ENCODE measurements at places on chromosomes 1 and 21.

GRCh38 chr21:42425591-42425990 lies 21.9 kb downstream of the UBASH3A start:
- no peak for DNase-seq

GRCh38 chr21:32587651-32588050 lies 2.3 kb upstream of the TCP10L start:
- DNase-seq = no peak

DNA sequence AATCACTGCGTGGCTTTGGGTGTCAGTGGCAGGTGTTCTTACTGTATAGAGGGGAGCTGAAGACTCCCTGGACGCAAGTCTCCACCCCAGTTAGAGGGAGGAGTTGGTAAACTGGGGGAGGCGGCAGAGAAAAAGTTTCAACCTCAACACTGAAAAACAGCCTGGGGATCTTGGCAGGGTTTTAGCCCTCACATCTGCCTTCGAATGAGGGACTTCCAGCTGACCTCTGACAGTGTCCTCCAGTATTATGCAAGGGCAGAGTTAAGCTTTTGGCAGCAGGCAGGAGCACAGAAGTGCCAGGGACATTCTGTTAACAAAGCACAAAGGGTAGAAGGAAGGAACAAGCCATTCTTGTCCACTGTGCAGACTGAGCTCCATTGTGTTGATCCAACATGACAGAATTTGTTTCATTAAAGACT lies 41.2 kb upstream of the RAB4A start:
- no peak for DNase-seq

GRCh38 chr1:76928522-76928921 lies 61.2 kb downstream of the ST6GALNAC5 start:
- no peak for DNase-seq

DNA sequence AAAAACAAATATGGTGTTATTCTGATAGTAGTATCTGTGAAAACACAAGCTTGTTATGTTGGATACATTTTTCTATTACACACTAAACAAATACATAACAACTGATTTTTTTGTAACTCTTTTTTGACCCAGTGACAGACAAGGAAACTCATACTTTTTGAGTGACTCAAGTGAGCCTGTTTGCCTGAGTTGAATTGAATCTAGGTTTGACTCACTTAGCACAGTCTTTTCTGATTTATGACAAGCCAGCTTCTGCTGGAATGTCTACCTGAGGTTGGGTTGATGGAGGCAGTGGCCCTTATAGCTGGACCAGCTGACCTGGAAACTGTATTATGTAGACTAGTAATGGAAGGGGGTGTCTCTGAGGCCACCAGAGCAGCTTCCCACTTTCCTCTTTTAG lies 4.2 kb upstream of the CLCA4 start:
- no peak for DNase-seq

DNA sequence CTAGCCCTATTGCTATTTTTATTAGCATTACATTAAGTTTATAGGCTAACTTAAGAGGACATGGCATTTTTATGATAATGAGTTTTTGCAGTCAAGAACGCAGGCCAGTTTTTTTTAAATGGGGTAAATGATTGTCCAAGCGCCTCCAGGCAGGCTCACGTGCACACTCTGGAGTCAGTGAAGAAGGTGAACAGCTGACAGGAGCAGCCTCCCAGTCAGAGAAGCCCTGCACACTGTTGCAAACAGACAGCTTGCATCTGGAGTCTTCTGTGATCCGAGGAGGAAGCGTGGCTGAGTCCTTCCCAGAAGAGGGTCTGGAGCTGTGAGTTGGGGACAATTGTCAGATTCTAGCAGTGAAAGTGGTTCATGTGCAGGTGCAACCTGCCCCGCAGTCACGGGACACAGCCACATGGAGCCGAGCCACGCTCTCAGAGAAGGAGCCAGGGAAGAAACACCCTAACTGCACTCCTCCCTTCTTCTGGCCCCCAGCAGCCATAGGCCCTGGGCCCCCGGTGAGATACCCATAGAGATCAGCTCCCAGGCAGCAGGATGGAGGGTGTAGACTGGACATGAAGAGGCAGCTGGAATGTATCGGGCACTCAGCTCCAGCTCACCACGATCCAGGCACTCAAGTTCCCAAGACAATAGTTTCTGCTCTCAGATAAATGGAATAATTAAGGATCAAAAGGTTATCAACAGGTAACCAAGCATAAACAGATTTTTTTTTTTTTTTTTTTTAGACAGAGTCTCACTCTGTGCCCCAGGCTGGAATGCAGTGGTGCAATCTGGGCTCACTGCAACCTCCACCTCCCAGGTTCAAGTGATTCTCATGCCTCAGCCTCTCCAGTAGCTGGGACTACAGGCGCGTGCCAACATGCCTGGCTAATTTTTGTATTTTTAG lies 26.4 kb downstream of the CAPN2 start:
- DNase-seq = no peak

- DNase-seq = no peak
These were observed 1157.3 kb downstream of the PLA2G4A start for GRCh38 chr1:187985897-187986654.

DNA sequence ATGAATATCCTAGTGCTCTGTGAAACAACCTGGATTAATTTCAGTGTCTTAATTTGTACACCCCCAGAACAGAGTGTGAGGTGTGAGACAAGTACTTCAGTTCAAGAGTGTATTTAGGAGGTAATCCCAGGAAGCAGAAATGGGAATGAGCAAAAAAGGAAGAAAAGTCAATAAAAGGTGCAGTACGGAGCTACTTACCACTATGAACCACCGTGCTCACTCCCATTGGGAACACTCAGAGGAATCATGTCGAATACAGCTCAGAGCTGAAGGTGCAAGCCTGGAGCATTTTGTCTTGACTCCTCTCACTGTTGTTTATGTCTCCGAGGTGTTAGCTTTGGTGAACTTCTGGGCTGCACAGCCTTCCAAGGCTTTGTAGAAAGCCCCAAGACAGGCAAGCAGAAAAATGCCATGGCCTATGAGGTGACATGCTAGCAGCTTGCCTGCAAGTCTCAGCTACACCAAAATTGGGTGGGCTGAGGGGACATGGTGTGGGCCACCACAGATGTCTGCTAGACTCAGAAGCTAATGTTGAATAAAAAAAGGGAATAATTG lies 7.4 kb upstream of the SVBP start:
- DNase-seq = no peak

GRCh38 chr1:156096640-156097391 lies 14.6 kb upstream of the MEX3A start:
- peak; percentile 87 for DNase-seq

DNA sequence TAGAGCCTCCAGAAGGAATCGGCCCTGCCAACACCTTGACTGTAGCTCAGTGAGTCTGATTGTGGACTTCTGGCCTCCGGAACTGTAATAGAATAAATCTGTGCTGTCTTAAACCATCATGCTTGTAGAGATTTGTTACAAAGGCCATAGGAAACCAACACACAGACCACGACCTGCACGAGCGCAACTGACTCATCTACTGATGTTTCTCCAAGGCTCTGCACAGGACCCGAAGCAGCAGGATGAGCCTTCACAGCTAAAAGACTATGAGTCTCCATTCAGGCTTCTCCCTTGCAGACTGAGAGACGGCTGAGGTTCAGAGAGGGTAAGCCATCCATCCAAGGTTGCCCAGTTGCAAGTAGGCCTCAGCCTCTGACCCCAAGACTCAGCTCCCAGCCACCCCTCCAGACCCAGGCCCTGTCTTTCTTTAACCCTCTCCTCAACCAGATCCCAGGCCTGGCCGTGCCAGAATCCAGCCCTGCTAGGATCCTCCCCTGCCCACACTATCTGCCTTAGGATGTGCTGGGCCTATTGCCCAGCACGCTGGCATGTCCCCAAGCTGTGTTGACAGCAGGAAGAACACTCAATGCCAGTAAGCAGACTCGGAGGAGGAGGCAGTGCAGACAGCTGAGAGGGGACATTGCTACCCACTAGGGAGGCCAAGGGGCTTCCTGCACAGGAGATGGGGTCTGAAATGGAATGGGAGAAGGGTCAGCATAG lies 109.0 kb downstream of the HMGB4 start:
- no peak for DNase-seq

- DNase-seq = no peak
These were observed 5.8 kb upstream of the C1orf159 start for GRCh38 chr1:1121611-1122077.

DNA sequence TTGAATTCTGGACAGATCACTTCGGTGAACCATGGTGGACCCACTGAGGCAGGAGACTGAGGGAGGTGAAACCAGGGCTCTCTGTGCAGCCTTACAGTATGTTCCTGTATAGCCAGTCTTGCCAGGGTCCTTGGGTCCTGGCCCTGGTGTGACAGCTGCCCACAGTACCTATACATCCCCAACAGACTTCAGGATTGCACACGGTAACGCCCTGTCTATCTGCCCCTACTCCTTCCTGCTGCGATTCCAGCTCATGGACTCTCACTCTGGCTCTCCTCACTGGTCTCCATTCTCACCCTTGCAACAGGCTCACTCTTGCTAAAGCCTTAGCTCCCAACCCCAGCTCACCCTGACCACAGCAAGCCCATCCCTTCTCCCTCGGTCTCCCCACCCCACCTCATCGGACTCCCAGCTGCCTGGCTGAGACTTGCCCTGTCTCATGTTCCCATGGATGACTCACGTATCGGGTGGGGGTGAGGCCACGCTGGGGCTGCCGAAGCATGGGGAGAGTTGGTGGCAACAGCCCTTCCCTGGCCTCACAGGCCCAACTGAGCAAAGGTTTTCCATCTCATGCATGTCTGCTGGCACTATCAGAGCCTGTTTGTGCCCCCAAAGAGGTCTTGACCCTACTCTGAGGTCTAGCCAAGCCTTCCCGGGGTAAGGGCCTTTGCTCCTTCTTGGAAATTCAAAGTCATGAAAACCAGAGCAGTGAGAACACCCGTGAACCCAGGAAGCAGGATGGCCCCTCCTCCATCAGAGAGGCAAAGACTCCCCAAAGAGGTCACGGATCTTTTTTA lies 7.1 kb downstream of the PHLDA3 start:
- no peak for DNase-seq

DNA sequence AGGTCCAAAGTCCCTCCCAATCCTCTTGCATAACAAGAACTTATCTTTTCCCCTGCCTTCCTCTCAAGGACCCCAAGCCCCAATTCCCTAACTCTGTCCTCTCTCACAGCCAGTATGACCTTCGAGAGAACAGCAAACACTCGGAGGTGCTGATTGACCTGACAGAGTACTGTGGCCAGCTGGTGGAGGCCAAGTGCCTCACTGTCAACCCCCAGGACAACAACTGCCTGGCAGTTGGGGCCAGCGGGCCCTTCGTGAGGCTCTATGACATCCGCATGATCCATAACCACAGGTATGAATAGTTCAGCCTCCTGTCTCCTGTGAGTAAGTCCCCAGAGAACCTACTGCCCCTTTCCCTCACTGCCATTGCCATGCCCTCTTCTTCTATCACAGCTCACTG lies 29.9 kb upstream of the TMEM222 start:
- DNase-seq = no peak

- DNase-seq = no peak
These were observed 123.2 kb downstream of the SMYD2 start for GRCh38 chr1:214404154-214404553.

DNA sequence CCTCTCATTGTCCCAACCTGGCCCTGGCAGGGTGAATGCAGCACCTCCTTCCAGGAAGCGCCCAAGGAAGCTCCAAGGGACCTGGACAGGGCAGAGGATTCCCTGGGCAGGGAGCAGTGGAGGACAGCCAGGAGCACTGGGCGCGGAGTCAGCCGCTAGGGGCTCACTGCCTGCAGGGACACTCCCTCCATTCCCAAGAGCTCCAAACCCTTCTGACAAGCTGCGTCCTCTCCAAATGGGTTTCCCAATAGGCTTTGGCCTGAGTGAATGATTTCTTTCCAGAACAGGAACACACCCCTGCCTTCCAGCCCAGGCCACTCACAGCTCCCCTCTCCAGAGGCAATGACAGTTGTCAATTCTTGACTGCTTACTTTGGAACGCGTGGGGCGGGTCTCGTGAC lies 128.5 kb upstream of the EDN2 start:
- peak; percentile 23 for DNase-seq

DNA sequence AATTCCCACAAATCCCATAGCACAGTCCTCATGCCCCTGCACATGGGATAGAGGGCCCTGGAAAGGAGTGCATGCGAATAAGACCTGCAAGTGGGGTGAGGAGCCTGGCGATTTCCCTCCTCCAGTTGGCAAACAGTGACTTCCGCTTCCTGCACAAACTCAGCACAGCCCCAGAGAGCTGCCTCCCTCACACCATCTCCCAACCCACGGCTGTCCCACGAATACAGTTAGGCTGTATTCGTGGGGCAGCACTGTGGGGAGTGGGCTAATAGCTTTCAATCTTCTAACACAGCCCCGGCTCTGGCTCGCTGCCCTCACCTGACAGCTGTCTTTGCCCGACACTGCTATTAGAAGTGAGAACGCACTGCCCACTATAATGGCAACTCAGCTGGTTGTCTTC lies 28.2 kb upstream of the CNTN2 start:
- DNase-seq = no peak

DNA sequence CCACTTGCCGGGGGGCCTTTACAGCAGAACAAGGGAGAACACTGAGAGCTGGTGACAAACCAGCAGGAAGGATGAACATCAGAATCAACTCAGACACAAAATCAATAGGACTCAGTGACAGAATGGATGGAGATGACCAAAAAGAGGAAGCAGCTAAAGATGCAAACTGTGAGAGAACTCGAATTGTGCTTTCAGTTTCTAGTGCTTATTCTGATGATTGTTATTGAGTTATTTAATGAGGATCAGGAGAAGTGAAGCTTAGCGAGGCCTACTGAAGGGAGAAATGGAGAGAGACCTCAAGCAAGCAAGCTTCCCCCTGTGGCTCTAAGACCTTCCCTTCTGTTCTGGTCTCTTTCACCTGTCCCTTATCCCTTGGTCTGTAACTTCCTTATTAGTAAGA lies 30.3 kb upstream of the TMEM125 start:
- DNase-seq = peak; percentile 26

- DNase-seq = no peak
These were observed 405.7 kb downstream of the NTNG1 start for GRCh38 chr1:107546576-107546975.

DNA sequence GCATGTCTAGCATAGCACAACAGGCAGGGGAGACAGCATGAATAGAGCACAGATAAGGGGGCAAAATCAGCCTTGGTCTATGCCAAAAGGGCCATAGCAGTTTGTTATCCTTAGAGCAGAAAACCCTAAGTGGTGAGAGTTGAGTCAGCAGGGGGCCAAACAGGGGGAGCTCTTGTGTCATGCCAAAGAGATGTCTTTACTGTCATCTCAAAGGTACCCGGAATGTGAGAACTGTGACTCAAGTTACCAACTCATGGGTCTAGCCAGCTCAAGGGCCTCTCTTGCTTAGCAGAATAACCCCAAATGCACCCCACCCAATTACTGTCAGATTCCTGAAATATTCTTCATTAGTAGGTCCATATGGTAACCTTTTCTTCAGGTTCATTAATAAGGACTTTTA lies 45.9 kb upstream of the NRDC start:
- no peak for DNase-seq

- no peak for DNase-seq
These were observed 99.9 kb downstream of the NPHP4 start for GRCh38 chr1:5892329-5892728.

DNA sequence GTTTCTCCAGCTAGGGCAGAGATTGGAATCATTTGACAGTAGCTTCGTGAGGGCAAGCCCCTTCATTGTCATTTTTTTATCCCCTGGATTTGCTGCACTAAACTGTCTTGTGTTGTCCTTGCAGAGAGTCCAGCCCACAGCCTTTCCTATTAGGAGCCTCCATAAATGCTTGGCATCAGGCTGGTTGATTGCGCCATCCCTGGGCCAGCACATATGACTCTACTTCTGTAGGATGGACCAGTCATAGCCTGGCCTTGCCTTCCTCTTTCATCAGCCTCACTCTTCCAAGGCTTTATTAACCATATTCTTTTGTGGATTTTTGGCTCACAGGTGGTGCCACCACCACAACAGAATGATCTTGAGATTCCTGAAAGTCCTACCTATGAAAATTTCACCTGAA lies 31.4 kb downstream of the LY9 start:
- no peak for DNase-seq

All from ecto neural progenitor cell (in vitro differentiated cells).